ENCODE measurements at places on chromosomes 4 and X. TPM values are rescaled to one million over a fixed set of nuclear protein-coding genes. Genes with fewer than 3 reads are reported as not detected.

The CXCL6 gene
- 0.81 TPM for polyA plus RNA-seq

The ADGRG2 gene
- not detected for polyA plus RNA-seq

The HELQ gene
- 6.9 TPM for polyA plus RNA-seq

The ASB9 gene
- 6.8 TPM for polyA plus RNA-seq

The SASH3 gene
- not detected for polyA plus RNA-seq

The MAGEB10 gene
- not detected for polyA plus RNA-seq

DNA sequence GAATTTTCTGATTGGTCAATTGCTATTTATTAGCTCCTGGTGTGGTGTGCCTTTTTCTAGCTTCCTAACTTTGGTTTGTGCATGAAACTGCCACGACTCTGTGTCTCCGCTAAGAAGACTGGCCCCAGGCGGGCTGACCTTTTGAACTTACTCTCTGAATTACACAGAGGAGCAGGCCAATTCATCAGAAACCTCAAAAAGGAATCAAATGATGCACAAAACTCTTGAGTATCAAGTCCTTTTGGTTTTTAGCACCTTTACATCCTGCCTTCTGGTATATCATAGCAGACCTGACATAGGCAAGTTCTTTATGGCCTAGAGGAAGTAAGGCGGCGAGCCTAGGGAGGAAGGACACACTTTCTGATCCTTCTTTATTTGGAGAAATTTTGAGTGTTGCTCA is 17.6 kb downstream of the TKTL1 start:
- H3K4me3 ChIP-seq, result no peak overlapping the region
- H3K36me3 ChIP-seq, result no peaks in the 10 kb centered on the region
- DNase-seq, result no peak

GRCh38 chr4:2595952-2596552 is 59.6 kb downstream of the FAM193A start:
- H3K4me3 ChIP-seq, result no peak overlapping the region
- no peaks in the 10 kb centered on the region for H3K27me3 ChIP-seq

GRCh38 chr4:99405433-99406115 is 29.6 kb downstream of the ADH7 start:
- DNase-seq, result peak; percentile 70
- H3K27ac ChIP-seq, result no peak overlapping the region
- peaks cover 15% of the 10 kb centered on the region for H3K27me3 ChIP-seq
- peaks cover 5% of the 10 kb centered on the region for H3K4me1 ChIP-seq

DNA sequence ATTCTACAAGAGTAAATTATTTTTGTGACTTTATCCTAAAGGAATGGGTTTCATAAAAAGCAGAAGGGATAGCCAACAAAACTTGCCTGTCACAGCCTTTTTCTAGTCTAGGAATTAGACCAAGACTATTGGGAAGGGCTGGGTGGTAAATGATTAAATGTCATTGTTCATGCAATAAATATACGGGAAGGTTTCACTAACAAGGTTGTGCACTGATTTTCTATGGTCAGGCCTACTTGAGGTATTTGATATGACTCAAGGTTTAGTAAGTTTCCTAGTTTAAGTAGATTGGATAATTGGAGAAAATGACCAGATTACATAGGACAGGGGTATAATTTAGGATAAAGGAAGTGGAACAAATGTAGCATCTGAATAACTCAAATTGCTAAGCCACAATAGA is 249.1 kb upstream of the BMP3 start:
- DNase-seq, result no peak
- no peaks in the 10 kb centered on the region for H3K4me1 ChIP-seq
- H3K4me3 ChIP-seq, result no peak overlapping the region

- no peak for DNase-seq
- no peak overlapping the region for H3K4me3 ChIP-seq
- no peak overlapping the region for H3K27ac ChIP-seq
- peaks cover 20% of the 10 kb centered on the region for H3K4me1 ChIP-seq
- no peaks in the 10 kb centered on the region for H3K27me3 ChIP-seq
- no peaks in the 10 kb centered on the region for H3K36me3 ChIP-seq
Observed at GRCh38 chr4:3358656-3359055, 65.8 kb downstream of the RGS12 start.

DNA sequence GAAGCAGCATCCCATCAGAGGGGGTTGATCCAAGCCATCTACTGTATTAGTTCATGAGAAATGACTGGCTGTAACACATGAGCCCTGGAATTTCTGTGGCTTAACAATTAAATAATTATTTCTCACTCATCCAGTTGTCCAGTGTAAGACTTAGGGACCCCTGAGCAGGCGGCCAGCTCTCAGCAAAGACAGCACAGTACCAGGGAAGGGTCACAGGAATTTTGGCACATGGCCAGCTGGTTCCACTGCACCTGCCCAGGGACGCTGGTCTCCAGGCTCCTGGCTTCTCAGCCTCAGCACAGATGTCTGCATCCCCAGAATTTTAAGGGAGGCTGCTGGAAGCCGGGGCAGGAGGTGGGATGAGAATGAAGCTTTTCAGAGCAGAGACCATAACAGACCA is 93.7 kb upstream of the DHRSX start:
- no peaks in the 10 kb centered on the region for H3K4me1 ChIP-seq
- H3K27me3 ChIP-seq, result no peaks in the 10 kb centered on the region
- H3K27ac ChIP-seq, result no peak overlapping the region
- no peak for DNase-seq

Measured in endothelial cell of umbilical vein (primary cell).